ENCODE measurements at places on chromosomes 2 and 18.

DNA sequence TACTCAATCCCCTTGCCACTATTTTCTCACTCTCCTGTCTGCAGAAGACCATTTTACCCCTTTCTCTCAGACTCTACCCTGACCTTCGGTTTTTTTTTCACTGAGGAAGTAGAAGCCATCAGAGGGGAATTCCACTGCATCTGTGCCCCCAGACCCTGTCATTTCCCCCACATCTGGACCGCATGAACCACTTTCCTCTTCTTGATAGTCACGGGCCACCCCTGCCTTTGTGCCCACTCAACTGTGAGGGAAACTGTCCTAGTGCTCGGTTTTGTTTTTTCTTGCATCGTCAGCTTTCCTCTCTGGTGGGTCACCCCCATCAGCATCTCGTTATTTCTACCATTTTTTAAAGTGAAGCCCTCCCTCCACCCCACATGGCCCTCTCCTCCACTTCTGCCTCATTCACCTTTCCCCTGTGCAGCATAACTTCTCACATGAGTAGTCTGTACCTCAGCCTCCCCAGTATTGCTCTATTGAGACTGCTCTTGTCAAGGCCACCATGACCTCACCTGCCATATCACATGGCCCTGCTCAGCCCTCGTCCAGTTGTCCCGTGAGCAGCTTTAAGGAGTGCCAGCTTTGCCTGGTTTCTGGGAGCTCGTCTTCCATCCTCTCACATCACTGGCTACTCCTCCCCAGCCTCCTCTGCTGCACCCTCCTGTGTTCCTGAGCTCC is 32.4 kb downstream of the TMEM87B start:
- no peak for DNase-seq

GRCh38 chr2:233076749-233077148 is 16.6 kb downstream of the INPP5D start:
- no peak for DNase-seq

- no peak for DNase-seq
These were observed 300.7 kb upstream of the DLGAP1 start for GRCh38 chr18:4755848-4756247.

DNA sequence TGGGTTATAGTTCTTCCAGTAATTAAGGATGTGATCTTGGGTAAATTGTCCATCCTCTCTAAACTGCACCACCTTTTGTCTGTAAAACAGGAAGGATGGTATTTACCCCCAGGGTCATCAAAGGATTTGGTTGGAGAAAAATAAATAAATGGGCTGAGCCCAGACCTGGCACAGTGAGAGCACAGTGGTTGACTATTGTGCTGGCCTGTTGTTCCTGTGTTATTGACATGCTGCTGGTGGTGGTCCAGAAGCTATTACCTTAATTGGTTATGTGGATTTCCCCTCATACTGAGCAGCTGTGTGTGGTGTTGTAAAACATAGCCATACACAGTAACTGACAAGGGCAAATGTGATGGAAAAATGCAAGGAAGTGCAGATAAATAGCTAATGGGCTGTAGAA is 746 bp upstream of the IL37 start:
- DNase-seq = no peak

- DNase-seq = no peak
These were observed 40.2 kb downstream of the PID1 start for GRCh38 chr2:229230911-229231310.

DNA sequence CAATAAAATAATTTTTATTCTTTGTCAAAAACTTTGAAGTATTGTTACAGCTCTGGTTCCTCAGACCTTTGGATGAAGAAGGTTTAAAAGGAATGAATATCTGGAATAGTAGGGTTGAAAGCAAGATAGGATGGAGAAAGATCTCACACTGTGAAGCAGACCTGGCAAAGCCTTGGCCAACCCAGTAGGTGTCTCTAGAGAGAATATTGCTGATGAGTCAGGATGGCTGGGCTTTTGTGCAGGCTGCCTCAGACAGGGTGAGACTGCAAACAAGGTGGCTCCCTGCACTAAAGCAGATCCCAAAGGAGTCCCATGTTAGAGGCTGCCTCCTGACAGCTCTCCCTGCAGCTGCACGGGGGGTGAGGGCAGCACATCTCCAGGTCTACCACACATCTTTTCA is 226.0 kb upstream of the ITGA4 start:
- DNase-seq = no peak

DNA sequence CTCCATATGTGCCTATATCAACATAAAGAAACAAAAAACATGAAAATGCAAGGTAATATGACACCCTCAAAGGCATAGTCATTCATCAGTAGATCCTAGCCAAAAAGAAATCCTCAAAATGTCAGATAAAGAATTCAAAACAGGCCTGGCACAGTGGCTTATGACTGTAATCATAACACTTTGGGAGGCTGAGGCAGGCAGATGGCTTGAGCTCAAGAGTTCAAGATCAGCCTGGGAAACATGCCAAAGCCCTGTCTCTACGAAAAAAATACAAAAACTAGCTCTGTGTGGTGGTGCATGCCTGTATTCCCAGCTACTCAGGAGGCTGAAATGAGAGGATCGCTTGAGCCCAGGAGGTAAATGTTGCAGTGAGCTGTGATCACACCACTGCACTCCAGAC is 284.6 kb upstream of the KLHL29 start:
- no peak for DNase-seq

DNA sequence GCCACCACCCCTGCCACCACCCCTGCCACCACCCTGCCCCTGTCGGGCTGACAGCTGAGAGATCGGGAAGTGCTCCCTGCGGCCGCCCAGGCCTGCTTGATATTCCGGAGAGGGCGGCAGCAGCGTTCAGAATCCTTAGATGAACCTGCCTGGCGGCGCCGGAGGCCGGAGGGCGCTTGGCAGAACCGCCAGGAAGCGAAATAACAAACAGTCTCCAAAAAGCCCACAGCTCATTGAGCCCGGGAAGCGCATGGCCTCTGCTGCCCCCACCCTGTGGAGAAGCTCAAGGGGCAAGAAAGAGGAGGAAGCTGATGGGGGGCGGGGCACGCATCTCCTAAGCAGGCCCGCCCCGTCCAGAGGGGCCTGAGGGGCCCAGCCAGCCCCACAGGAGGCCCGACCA is 92.2 kb upstream of the MBOAT2 start:
- DNase-seq = no peak

GRCh38 chr18:6542296-6542695 is 127.6 kb upstream of the L3MBTL4 start:
- no peak for DNase-seq

- no peak for DNase-seq
These were observed 253.2 kb upstream of the RAB12 start for GRCh38 chr18:8356001-8356400.

DNA sequence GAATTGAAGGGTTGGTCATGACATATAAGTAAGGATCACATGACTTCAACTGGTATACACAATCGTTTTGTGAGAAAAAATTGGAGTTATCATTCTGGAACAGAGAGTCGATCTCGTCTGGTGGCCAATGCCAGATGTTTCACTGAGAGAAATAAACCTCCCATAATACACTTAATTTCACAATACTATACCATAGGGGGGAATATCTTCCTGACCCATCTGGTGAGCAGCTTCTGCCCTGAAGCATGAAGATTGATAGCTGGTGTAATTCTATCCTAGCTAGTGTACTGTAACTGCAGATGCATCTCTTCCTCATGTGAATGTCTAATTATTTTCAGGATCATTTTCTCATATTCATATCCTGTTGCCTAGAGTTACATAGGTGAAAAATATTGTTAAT is 15.7 kb upstream of the CDH7 start:
- no peak for DNase-seq

GRCh38 chr2:162277381-162277780 is 34.1 kb upstream of the FAP start:
- DNase-seq = no peak

DNA sequence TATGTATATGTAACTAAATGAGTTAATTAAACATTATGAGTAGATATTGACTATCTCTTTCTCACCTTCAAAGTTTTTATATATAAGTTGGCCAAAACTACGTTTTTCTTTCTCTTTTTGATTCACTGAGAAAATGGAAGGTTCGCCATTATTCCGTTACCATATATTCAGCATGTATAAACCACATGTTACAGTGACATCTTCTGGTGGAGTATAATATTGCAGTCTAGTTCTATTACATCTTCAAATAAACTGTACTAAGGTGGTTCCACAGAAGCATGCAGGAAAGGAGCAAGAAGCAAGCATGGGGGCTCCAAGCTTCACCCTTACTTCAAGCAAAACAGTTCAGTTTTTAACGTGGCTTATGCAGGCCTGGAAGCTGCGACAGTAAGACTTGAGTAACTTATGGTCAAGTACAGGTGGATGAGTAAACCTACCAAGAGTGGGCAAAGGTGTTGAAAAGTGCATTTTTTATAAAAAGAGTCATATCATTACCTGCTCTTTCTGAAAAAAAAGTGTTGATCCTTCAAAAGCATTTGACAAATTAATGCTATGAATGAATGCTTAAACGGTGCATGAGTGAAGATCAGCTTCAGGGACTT is 129.8 kb upstream of the RAB6C start:
- DNase-seq = no peak

- no peak for DNase-seq
These were observed 180.2 kb downstream of the OSR1 start for GRCh38 chr2:19178175-19178574.

DNA sequence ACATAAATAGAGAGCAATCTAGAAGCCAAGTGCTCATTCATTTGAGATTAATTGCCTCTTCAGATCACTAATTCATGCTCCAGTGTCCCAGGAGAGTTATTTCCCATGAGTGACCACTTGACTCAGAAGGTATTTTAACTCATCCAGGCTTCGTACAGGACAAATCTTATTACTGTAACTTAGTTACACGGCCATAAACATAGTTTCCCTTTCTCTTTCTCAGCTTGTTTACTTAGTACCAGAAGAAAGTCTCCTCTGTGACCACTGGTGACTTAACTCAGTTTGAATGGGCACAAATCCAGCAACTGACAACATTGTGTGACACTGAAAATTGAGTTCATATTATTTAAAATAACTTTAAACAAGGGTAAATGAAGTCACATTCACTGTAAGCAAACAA is 25.3 kb downstream of the MMADHC start:
- no peak for DNase-seq

GRCh38 chr2:31579996-31580320 is 780 bp downstream of the SRD5A2 start:
- no peak for DNase-seq

GRCh38 chr2:70044290-70045040 is 42.8 kb upstream of the PCBP1 start:
- no peak for DNase-seq

- DNase-seq = no peak
These were observed 416.6 kb downstream of the TMX3 start for GRCh38 chr18:68298330-68298729.

DNA sequence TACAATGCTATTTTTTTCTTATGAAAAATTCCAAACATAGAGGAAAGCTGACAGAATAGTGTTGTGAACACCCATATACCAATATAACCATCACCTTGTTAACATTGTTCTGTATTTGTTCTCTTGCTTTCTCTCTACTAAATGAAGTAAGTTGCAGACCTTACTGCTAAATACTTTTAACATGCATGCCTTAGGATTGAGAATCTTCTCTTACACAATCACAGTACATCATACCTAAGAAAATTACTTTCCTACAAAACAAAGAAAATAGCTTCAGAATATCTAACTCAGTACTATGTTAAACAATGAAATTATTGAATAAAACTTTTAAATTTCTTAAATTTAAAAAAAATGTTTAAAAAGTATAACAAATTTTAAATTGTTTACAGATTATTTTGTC is 136.5 kb downstream of the UBR3 start:
- no peak for DNase-seq

DNA sequence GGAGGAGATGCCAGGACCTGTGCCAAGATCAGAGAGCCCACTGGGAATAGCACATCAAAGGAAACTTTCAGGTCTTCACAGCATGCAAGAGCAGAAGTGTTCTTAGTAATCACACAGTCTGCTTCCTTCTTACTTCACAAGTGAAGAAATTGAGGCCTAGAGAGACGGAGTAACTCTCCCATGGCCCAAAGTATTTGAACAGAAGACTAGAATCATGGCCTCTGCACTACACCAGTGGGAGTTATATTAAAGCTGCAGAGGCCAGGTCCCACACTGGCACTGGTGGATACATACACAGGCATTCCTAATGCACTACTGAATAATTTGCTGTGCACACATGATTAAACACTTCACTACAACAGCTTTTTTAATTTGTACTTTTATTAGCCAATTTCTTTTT is 107.6 kb upstream of the RMP24 start:
- no peak for DNase-seq

- DNase-seq = no peak
These were observed 28.0 kb downstream of the MAL start for GRCh38 chr2:95053543-95053942.
